ENCODE measurements at places on chromosomes 16 and 17.

- DNase-seq = no peak
Measured at GRCh38 chr17:7005716-7006115, 6.7 kb upstream of the RNASEK start.

DNA sequence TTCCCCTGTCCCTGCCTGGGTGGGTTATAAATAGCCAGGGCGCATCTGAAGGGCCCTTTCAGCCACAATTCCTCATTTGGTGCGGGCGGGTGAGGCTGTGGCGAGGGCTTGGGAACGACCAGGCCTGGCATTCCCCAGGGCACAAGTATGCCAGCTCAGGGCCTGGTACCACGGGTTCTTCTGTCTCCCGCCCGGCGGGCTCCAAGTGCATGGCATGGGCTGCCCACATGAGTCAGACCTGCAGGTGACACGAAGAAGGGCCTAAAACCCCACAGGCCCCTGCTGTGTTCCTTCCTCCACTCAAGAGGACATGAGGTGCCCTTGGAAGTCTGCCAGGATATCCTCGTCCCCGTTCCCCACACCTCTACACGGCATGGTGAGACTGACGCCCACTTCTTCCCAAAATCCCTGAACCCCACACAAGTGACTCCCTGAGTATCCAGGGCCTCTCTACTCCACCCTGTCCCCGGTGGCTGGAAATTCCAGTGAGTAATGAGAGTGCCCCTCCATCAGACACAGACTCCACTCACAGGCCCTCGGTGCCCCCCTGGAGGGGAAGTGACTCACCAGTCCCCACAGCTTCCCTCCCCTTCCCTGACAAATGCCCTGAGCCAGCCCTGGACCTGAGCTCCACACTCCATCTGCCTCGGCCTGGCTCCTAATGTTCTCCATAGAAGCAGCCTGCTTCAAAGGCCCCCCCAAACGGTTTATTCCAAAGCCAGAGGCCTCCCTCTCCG, 68.8 kb downstream of the ABR start:
- DNase-seq = no peak

- DNase-seq = no peak
Measured at GRCh38 chr16:72989579-72990551, 58.1 kb downstream of the ZFHX3 start.

DNA sequence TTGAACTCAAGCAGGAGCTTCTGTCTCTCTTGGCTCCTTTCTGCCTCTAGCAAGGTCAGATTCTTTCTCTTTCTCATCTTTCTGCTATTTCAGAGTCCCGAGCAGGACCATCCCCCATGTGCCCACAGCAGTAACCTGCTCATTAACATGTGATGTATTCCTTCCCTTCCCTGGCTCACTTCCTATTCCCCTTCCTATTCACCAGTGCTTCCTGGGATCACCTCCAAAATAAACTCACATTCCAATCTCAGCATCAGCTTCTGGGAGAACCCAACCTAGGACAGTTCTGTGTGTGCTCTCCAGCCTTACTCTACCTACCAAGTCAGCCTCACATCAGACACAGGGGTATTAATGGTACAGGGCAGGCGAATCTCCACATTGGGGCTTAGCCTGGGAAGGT, 546.4 kb upstream of the SALL1 start:
- no peak for DNase-seq

DNA sequence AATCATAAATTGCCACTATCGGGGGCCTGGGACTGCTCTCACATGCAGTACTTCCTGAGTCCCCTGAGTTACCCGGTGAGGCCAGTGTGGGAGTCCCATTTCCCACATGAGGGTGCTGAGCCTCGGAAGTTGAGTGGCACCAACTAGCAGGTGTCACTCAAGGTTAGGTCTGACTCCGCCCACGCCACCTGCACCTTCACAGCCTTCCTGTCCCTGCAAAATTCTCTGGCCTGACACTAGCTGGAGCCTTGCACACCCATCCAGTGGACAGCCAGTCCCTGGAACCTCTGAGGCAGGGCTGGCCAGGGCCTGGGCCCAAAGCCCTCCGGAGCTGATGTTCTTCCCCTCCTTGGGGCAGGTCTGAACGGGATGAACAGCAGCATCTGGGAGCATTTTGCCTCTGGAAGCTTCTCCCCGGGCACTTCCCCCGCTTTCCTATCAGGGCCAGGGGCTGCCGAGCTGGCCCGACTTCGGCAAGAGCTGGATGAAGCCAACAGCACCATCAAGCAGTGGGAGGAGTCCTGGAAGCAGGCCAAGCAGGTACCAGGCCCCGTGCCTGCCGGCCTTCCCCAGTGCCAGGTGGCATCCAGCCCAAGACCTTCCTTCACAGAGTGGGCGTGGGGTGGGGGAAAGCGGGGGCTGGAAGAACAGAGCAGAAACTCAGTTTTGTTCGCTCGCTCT, 21.9 kb downstream of the UNC13D start:
- no peak for DNase-seq

- DNase-seq = no peak
Measured at GRCh38 chr17:6269478-6269877, 165.4 kb downstream of the AIPL1 start.

- DNase-seq = no peak
Measured at GRCh38 chr16:68884401-68884800, 41.1 kb downstream of the TANGO6 start.

- peak; percentile 43 for DNase-seq
Measured at GRCh38 chr17:74864866-74865395, 5.2 kb upstream of the GRIN2C start.

DNA sequence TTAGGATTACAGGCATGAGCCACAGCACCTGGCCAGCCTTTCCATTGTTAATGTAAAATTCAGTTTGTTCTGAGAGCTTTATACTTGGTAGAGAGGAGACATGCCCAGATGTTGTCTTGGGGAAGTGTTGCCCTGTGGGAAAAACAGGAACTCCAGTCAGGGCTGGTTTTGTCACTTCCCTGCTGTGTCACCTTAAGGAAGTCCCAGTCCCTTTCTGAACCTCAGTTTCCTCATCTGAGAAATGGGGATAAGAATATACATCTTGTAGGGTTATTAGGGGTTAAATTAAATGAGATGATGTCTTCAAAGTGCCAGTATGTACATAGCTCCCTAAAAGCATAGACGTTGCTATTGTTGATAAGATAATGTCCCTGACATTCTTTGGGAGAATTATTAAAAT, 25.3 kb downstream of the CLEC16A start:
- DNase-seq = no peak

DNA sequence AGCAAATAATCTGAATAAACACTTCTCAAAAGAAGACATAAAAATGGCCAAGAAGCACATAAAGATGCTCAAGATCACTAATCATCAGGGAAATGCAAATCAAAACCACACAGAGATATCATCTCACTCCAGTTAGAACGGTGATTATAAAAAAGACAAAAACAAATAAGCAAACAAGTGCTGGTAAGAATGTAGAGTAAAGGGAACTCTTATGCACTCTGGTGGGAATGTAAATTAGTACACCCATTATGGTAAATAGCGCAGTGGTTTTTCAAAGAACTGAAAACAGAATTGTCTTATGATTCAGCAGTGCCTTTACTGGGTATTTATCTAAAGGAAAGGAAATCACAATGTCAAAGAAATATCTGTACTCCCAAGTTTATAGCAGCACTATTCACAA, 343.2 kb downstream of the HAPSTR1 start:
- DNase-seq = no peak

- no peak for DNase-seq
Measured at GRCh38 chr17:71412803-71413202, 708.0 kb upstream of the SOX9 start.

DNA sequence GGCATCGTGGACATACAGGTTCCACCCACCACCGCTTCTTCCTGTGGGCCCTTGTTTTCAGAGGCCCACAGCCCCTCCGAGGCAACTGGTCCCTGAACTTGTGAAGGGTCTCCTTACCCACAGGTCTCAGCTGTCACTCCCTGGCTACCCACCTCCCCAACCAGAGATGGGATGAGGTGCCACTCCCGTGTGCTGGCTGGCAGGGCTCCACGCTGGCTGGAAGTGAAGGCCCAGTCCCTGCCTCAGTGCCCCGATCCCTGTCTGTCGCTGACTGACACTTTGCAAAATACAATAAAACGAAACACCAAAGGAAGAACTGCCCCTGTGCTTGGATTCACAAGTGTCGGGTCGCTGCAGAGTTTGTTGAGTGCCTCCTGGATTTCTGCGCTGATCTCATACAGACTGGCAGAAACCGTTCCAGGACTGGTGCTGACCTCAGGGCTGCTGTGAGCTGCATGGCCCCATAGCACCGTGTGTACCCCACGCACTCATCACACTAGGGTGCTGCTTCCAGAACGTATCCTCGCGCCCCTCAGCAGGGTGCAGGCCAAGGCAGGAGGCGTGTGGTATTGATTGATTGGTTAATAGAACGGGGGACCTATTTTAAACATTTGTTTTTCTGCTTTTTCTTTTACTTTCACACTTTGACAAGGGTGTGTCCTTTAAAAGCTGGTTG, 57.0 kb downstream of the PGS1 start:
- no peak for DNase-seq

GRCh38 chr16:10895053-10895946, 18.3 kb downstream of the CIITA start:
- DNase-seq = no peak

GRCh38 chr16:54098247-54098646, 188.3 kb downstream of the IRX3 start:
- DNase-seq = no peak
